ENCODE measurements at places on chromosomes 4 and X.

GRCh38 chr4:70426789-70427188, 29.0 kb downstream of the OPRPN start:
- DNase-seq, result no peak

DNA sequence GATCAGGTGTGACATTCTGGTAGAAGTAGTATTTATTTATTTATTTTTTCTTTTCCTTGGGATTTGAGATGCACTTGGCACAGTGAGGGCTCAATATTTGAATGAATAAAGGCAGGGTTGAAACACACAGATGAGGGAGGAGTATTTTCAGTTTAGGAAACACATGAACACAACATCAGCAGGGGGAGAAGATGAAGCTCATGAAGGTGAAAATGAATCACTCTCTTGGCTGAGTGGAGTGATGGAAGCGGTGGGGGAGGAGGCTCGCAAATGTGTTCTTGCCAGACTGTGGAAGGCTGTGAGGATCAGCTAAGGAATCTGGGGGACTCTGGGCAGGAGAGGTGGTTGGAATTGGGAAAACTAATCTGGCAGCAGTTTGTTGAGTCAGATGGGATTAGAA, 55.3 kb downstream of the ARHGAP10 start:
- DNase-seq, result no peak

- no peak for DNase-seq
These were observed 42.6 kb upstream of the HOPX start for GRCh38 chr4:56723659-56724230.

DNA sequence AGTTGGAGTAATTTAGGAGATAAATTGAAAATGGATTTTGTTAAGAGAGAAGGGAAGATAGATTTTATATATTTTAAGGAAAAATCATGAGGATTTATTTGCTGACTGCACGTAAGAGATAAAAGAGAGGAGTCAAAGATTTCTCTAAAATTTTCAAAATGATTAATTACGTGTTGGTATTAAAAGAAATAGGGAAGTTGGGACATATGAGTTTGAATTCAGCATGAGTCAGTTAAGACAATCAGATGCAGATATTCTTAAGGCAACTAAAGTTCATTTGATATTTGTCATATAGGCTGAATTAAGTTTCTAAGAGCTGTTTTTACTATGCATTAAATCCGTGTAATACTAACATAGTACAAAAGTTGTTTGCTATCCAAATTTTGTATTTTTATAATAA, 46.9 kb downstream of the TET2 start:
- DNase-seq, result no peak

- no peak for DNase-seq
These were observed 140.4 kb downstream of the C4orf33 start for GRCh38 chr4:129236351-129236750.

GRCh38 chrX:19990151-19990555, 708 bp downstream of the BCLAF3 start:
- DNase-seq, result no peak

- no peak for DNase-seq
These were observed 16.8 kb downstream of the RFC1 start for GRCh38 chr4:39349326-39349725.

DNA sequence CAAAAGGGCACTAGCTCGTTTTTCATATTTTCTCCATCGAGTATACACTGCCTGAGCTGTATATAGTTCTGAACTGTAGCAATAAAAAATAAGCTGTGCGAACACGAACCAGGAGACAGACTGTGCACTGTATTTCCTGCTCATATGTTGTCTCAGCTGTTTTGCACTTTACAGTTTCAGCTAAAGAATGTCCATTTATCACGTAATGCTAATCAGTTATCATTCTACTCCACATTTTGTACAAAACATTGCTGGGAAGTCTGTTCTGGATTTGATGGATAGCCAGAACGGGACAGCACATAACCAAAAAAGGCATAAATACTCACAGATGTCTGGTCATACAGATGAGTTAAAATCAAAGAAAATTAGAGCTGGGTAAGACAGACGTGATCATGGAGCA, 315.5 kb upstream of the ADGRL3 start:
- DNase-seq, result no peak

- DNase-seq, result no peak
These were observed 183.0 kb downstream of the PALLD start for GRCh38 chr4:168679819-168680218.

DNA sequence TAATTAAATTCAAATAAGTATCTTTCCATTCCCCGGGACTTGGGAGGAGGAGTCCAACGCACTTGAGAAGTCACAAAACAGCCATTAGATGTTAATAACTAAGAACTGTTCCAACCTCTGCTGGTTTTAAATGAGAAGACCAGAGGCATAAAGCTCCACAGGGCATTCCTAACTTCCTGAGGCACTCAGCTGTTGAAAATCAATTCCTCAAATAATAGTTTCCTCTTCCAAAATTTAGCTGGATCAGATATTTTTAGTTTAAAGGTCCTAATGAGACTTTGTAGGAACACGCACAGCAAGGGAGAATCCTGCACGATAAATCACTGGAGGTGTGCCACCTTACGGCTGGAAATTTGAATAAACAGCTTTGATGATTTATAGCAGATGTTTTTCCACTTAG, 504.3 kb upstream of the ZFP42 start:
- DNase-seq, result no peak

- DNase-seq, result no peak
These were observed 146.4 kb downstream of the PALLD start for GRCh38 chr4:168643111-168643795.

- DNase-seq, result no peak
These were observed 64.2 kb upstream of the ZNF518B start for GRCh38 chr4:10521424-10521823.

GRCh38 chrX:110316351-110317060, 1.4 kb downstream of the AMMECR1 start:
- DNase-seq, result peak; percentile 3

DNA sequence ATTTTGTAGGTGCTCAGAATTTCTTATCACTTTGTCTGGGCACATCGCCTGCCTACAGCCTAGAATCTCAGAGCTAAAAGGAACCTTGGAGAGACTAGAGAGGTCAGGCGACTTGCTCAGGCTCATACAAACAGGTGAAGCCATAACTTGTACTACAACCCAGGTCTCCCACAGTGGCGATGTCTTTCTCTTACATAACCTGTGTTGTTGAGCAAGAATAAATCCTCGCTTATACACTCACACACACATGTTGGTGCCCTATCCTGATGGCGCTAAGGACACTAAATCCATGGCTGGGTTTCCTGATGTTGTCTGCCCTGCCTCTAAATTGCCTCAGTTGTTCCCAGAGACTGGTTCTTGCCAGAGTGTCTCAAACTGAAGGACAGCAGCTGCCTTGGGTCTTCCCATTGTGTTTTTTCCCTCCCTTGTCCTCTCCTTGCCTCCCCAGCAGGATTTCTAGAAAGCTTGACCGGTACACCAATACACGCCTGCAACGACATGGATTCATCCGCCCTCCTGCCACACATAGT, 1.6 kb downstream of the TSC22D3 start:
- DNase-seq, result no peak

GRCh38 chr4:100633269-100633668, 115.4 kb upstream of the EMCN start:
- DNase-seq, result no peak

DNA sequence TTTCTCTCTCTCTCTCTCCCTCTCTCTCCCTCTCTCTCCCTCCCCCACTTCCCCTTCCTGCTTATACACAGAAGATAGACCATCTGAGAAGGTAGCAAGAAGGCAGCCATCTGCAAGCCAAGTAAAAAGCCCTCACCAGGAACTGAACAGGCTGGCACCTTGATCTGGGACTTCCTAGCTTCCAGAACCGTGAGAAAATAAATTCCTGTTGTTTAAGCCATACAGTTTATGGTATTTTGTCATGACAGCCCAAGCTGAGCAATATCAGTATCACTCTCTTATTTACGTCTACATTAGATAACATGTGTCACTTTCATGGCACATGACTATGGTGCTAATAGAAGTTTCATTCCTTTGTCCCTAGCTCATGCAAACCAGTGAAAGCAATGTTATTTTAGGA, 581.1 kb downstream of the INPP4B start:
- DNase-seq, result no peak

DNA sequence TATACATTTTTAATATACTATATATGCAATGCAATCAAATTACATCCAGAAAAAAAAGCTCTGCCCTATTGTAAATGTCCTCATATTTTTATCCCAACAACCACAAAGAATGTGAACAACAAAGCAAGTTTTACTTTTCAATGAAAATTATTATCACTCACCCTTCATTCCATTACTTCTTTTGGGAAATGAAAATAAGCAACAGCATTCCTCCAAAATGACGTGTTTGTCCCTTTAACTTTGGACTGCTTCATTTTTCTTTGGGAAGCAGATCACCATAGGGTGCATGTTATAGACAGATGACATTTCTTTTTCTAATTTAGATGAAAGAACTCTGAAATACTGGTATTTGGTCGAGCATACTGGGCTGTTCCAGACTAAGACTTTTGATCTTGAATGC, 667.1 kb upstream of the BOD1L1 start:
- DNase-seq, result no peak

DNA sequence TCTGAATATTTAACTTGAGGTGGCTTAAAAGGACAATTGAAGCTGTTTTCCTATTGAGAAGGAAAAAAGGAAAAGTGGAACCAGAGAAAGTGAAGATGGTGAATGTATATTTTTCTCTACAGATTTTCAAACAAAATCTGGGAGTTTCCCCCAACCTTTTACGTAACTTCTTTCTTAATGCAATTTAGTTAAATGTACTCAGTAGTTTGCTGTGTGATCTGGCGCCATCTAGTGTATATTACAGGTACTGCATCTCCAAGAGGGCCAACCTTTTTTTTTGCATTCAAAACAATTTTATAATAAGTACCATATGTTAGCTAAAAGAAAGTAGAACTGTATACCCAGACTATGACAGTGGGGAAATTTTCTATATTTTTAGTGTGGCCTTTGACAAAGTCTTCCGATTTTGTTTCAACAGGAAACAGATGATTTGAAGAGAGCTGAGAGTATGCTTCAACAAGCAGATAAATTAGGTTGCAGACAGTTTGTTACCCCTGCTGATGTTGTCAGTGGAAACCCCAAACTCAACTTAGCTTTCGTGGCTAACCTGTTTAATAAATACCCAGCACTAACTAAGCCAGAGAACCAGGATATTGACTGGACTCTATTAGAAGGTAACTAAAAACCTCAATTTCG, 82.0 kb downstream of the PLS3 start:
- peak; percentile 11 for DNase-seq

- DNase-seq, result no peak
These were observed 32.7 kb downstream of the NUDT6 start for GRCh38 chr4:122889726-122890125.

DNA sequence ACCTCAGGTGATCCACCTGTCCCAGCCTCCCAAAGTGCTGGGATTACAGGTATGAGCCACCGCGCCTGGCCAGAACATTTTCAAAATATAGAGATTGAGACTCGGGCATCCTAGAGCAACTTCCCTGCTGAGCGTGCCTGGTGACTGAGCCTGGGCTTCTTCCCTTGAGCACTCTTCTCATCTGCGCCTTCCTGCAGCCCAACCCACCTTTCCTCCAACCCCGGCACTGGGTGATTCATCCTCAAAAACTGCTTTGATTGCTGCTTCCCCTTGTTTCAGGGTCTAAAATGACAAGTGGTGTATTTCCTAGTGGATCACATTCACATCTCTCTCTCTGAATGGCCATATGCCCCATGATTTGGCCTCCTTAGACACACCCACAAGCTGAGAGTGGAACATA, 37.8 kb downstream of the PHKA2 start:
- no peak for DNase-seq

- no peak for DNase-seq
These were observed 23.5 kb downstream of the NELFA start for GRCh38 chr4:1985294-1985693.

- peak; percentile 52 for DNase-seq
These were observed 61.9 kb upstream of the LAS1L start for GRCh38 chrX:65596270-65597034.

GRCh38 chr4:94551643-94552564, 100.2 kb downstream of the PDLIM5 start:
- no peak for DNase-seq
